Pons (tissue), 1 donor: ENCODE measurements at places on chromosomes 6 and 20.

GRCh38 chr6:160992061-160992979, 751 bp downstream of the MAP3K4 start:
- DNase-seq: peak; percentile 90

DNA sequence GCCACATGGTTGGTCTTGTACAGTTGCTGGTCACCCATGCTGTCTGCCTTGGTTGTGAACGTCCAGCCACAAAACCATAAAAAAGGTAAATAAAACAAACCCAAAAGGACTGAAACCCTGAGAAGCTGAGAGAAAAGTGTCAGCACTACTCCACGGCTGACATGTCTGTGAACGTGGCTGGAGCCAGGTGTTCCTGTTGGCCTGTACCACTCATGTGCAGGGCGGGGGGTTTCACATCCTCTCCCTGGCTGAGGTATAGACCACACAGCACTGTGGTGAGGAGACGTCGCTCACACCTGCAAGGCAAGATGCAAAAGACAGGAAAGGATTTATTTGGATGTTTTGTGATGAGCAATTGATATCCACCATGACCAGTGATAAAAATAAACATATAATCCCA, 51.9 kb upstream of the MRPS10 start:
- no peak for DNase-seq

GRCh38 chr20:32296819-32297420, 19.5 kb downstream of the KIF3B start:
- no peak for DNase-seq

- no peak for DNase-seq
Measured at GRCh38 chr20:2835331-2835796, 5.1 kb downstream of the PCED1A start.

DNA sequence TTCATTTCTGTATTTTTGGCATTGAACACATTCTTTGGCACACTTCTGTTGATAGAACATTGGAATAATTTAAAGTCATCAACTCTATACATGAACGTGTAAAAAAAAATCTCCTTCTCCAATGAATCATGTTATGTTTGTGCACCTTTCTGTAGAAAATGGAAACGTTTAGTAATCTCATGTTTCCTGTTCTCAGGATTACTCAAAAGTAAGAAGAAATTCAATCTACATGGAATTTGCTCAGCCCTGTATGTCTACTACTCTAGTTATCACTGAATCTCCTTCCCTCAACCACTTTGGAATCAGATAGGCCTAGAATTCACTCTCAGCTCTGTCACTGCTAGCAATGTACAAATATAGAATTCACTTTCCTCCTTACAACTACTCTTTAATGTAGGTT, 103.6 kb downstream of the COL21A1 start:
- DNase-seq: no peak

DNA sequence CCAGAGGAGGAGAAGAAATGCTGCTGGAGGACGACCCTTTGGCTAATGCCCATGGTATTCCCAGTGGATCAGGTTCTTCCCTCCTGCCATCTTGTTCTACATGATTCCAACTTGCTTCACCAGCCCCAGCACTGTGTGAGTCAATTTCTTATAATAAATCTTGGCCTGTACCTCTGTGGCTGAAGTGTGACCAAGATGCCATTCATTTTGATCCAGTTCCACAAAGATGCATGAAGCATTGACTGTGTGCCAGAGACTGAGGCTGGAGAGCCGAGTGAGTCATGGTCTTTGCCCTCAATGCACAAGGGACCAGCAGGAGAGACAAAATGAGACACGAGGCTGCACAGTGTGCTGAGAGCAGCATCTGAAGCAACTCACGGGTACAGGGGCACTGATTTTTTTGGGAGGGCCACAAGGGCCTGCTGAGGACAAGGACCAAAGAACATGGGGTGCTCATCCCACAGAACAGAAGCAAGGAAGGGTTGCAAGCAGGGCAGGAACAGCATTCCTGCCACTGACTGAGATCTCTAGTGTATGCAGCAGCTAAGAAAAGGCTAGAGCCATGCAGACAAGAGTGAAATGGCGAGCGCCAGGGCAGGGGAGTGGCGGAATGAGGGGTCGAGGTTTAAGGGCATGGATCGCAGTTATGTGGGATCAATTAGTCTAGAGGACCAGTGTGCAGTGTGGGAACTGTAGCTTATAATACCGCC, 207.0 kb downstream of the THBS2 start:
- no peak for DNase-seq

DNA sequence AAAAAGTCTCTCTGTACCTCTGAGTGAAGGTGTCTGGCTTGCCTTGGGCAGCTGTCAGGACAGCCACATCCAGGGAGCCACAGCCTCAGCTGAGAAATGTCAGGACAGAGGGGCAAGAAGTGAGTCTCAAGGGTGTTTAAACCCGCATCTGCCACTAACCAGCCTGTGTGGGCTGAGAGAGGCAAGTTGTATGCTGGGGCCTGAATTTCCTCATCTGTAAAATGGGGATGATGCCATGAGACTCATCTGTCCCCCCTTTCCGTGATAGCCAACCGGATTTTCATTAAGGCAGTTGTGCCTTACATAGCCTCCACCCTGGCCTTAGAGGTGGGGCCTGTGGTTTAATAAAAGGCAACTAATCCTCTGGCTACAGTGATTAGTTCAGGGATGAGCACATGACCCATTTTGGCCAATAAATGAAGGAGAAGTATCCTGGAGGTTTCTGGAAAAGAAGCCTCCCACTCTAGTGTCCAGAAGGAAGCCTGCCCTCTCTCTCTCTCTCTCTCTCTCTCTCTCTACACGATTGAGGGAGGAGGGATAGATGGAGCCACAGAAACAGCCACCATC, 79.3 kb downstream of the BMP7 start:
- DNase-seq: no peak

- DNase-seq: no peak
Measured at GRCh38 chr6:35876902-35877301, 44.0 kb downstream of the SRPK1 start.

DNA sequence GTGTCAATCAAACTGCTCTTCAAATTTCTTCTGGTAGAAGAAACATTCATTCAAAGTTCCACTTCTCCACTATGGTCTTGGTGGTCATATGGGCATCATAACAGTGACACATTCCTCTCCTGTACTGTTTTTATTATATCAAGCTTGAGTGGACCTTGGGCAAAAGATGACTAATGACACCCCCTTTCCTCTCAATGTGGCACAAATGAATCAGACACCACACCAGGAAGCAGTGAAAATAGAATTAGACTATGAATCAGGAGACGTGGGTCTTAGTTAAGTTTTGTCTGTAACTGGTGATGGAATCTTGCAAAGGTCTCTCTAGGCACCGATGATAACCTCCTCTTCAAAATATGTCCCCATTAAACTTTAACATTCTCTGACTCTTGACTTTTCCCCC, 9.0 kb upstream of the NRSN1 start:
- no peak for DNase-seq

GRCh38 chr6:156832669-156833068, 55.5 kb downstream of the ARID1B start:
- no peak for DNase-seq

- no peak for DNase-seq
Measured at GRCh38 chr20:63534831-63535651, 2.1 kb downstream of the PTK6 start.

DNA sequence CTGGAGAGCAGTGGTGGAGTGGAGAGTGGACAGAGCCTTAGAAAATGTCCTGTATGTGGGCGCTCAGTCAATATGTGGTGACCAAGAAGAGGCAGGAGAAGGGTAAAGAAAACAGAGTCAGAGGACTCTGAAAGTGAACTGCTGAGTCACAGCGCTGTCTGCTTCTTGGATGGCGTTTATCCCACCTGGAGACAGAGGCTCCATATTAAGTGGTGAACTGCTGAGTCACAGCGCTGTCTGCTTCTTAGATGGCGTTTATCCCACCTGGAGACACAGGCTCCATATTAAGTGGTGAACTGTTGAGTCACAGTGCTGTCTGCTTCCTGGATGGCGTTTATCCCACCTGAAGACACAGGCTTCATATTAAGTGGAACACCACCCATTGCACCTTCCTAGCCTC, 119.3 kb upstream of the RALGAPA2 start:
- no peak for DNase-seq

DNA sequence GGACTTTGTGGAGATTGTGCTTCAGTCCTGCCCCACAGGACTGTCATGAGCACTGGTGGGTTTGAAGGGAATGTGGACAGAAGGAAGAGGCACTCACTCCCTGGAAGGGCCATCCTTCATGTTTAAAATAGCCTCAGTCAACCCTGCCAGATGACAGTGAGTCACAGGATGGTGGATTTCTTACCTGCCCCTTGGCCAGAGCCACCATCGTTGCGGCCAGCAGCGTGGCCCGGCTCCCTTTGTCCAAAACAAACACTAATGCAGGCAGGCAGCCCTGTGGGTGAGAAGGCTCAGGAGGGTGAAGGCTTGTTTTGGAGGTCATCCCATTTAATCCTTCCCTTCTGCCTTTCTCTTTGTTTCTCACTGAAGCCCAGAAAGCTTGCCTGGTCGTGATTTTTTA, 422.7 kb downstream of the CD83 start:
- DNase-seq: no peak

- no peak for DNase-seq
Measured at GRCh38 chr20:59657459-59658046, 53.2 kb downstream of the PHACTR3 start.

GRCh38 chr6:112938650-112939049, 591.5 kb downstream of the RFPL4B start:
- no peak for DNase-seq

DNA sequence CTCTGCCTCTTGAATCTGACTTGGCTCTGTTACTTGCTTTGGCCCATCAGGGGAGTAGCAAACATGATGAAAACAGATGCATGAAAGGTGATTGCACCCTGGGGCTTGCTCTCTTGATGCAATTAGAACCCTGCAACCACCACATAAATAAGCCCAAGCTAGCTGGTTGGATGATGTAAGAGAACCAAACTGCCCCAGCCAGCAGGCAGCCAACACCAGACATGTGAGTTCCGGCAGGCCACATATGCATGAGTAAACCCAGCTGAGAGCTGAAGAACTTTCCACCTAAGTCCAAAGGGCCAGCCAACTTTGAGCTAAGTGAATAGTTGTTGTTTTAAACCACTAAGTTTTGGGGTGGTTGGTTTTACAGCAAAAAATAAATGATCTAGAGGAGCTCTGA, 268.4 kb downstream of the FARS2 start:
- DNase-seq: no peak

GRCh38 chr6:157637941-157638662, 184.9 kb upstream of the SNX9 start:
- DNase-seq: no peak

GRCh38 chr6:88135578-88136114, 30.5 kb downstream of the CNR1 start:
- DNase-seq: no peak

GRCh38 chr6:9398767-9399373, 963.5 kb upstream of the SLC35B3 start:
- no peak for DNase-seq
